ENCODE measurements at places on chromosomes 4 and X.

GRCh38 chrX:63525491-63525890 lies 174.4 kb upstream of the SPIN4 start:
- no peak for DNase-seq

DNA sequence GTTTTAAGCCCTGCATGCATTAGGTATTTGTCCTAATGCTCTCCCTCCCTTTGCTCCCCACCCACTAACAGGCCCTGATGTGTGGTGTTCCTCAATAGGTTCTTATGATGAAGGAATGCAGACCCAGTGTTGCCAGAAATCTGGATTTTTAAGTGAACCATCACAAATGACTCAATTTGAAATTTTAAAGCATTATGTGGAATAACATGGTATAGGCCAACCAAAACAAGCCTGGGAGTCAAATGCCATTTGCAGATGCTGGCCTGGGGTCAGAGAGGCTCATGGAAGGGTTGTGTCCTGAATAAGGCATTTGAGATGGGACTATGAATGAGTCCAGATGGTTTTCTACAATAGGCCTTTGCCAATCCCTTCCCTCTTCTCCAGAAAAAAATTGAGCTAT lies 179.6 kb downstream of the SHROOM3 start:
- no peak for DNase-seq

GRCh38 chr4:177196615-177197014 lies 113.1 kb upstream of the NEIL3 start:
- no peak for DNase-seq

DNA sequence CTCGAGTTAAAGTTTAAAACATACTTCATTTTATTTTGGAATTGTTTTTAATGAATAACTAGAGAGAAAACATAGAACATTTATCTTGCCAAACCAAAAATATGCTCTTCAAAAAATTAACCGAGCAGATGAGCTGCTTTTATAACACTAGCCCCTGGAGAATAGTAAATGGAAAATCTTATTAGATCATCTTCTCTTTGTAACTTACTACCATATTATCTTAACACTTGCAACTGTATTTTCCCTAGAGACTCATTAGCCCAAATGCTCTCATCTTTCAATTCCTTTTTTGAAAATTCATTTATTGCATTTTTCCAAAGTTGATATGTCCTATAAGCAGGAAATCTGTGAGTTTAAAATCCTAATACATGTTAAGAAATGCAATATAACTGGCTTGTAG lies 143.3 kb downstream of the CAMK2D start:
- no peak for DNase-seq

DNA sequence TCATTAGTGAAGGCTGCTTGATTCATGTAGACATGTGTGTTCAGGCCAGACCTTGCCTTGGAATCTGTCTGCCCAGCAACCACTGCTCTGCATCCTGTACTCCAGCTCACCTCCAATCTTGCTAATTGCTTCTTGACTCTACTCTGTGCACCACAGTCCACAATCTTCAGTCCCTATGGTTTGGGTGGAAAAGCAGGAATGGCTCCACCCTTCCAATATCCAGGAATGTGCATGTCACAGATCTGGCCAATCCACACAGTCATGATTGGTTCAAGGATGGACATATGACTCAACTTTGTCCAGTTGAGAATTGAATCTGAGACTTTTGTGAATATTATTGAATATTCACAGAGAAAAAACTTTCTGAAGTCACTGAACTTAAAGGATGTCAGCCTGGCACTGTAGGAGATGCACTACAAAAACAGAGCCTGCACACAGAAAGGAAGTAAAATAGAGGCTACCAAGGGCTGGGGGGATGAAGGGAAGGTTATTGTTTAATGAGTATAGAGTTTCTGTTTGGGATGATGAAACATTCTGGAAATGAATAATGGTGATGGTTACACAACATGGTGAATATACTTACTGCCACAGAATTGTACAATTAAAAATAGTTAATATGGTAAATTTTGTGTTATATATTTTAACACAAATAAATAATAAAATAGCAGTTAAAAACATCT lies 161.3 kb upstream of the USP38 start:
- no peak for DNase-seq

DNA sequence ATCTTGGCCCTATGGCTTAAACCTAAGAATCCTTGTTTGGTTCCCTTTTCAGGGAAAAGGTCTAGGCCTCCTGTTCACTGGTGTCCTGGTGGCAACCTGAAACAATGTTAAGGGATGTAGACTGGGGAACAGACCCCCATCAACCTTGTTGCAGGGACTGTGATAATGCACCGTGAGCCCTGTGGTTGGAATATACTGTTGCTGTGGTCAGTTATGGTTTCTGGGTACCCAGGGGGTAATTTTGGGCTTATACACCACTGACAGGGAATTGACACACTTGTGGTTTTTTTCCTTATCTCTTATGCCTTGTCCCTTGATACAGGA lies 64.0 kb upstream of the WDR1 start:
- DNase-seq: no peak

GRCh38 chrX:57929373-57929772 lies 19.1 kb upstream of the ZXDA start:
- DNase-seq: no peak

DNA sequence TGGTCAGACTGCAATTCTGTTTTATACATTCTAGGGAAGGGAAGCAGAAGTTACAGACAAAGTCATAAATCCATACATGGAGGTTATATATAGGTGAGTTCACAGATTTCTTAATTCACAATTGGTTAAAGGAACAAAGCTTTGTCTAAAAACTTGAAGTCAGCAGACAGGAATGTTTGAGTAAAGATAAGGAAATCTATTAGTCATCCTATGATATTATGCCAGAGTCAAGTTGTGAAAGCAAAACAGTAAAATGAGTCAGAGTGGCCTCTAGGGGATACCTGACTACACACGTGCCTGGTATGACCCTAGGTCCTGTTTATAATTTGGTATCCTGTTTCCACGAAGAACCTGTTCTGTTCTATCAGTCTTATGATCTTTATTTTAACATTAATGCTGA lies 31.5 kb downstream of the ACTRT1 start:
- DNase-seq: no peak

GRCh38 chr4:176769514-176769913 lies 23.2 kb downstream of the VEGFC start:
- no peak for DNase-seq

DNA sequence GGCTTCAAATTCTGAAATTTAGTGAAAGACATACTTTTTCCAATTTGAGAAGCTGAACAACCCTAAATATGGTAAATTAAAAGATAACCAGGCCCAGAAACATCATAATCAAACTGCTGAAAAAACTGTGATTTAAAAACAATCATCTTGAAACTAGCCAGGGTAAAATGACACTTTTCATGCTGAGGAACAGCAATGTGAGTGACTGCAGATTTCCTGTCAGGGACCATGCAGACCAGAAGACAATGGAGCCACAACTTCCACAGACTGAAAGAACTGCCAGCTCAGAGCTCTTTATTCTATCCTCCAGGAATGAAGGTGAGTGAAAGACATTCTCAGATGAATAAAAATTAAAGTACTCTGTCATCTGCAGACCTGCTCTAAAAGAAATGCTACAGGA lies 73.3 kb downstream of the NAT8L start:
- no peak for DNase-seq

DNA sequence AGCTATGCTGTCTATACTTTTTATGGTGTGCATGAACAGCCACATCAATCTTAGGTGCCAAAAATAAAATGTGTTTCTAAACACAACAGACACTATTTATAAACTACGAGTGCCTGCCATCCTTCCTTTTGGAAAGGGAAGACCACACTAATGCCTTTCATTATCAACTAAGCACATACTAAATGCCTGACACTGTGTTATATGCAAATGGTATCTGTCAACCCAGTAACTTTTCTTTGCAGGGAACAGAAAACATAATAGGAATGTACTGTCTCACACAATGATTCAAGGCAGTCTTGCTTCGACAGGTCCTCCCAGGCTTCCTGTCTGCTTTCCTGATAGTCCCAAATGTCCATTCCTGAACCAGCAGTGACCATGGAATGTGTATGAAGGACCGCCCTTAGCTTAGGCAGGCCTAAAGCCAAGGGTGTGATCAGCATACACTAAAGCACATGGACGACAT lies 43.8 kb downstream of the ADGRA3 start:
- DNase-seq: no peak

DNA sequence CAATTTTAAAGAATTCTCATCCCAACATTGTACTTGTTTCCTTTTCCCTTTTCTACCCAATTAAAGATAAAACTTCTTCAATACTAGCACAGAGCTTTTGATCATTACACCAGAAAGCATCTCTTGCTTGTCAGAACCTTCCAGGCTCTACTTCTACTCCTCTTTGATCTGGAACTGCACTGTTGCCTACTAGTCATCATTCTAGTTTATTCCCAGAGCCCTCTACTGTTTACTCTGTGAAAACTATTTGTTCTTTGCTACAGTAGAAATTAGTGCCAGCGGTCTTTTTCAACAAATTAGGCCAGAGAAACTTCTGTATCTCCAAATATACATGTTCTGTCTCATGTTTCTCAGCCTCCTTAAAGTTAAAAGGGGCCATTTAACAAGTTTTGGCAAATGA lies 46.8 kb upstream of the TMPRSS11F start:
- DNase-seq: no peak

DNA sequence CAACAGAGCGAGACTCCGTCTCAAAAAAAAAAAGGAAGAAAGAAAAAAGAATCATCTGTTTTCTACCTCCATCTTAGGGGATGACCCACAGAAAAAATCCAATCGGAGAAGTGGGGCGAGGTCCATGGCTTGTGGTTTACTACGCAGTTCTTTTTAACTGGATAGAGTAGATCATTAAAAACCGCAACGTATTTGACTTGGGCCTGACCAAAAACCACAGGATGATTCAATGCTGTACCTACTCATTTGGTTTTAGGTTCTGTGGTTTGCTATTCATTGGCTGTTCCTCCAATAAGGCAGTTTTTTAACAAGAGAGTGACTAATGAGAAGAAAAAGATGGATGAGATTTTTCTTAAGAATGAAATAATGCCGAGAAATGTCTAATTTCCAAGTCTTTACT lies 83.7 kb downstream of the FREM3 start:
- peak; percentile 34 for DNase-seq

GRCh38 chrX:108165383-108166111 lies 74.0 kb downstream of the ATG4A start:
- no peak for DNase-seq

- DNase-seq: no peak
These were observed 96.3 kb downstream of the SMIM20 start for GRCh38 chr4:26010304-26010703.

DNA sequence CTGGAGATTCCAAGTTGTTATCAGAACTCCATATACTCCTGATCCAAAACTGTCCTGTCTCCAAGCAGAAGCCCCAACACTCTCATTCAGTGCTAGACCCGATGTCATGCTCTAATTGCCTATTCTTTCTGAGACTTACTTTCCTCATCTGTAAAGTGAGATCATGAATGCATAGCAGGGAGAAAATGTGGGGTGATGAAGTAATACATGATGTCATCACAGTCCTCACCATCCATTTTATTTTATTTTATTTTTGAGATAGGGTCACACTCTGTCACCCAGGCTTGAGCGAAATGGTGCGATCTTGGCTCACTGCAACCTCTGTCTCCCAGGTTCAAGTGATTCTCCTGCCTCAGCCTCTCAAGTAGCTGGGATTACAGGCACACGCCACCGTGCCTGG lies 1554.0 kb upstream of the ADGRL3 start:
- DNase-seq: no peak

DNA sequence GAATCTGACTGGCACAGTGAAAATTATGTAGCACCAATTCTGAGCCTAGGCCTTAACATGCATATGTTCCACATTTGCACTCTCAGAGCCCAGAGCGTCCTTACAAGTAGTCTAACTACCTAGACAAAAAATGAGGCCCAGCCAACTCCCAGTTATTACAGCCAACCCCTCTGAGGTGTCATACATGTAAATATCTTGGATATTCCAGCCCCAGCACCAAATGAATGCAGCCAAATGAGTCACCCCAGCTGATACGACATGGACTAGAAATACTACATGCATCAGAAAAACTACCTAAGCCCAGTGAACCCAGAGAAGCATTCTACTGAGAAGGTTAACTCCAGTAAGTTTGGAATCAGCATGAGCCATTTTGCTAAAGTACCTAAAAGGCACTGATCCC lies 145.1 kb downstream of the STPG2 start:
- no peak for DNase-seq

GRCh38 chr4:118076958-118077766 lies 42.9 kb downstream of the NDST3 start:
- peak; percentile 20 for DNase-seq

GRCh38 chrX:105658136-105658535 lies 164.2 kb upstream of the NRK start:
- DNase-seq: no peak

- no peak for DNase-seq
These were observed 323.8 kb downstream of the DCTD start for GRCh38 chr4:182593402-182593801.

DNA sequence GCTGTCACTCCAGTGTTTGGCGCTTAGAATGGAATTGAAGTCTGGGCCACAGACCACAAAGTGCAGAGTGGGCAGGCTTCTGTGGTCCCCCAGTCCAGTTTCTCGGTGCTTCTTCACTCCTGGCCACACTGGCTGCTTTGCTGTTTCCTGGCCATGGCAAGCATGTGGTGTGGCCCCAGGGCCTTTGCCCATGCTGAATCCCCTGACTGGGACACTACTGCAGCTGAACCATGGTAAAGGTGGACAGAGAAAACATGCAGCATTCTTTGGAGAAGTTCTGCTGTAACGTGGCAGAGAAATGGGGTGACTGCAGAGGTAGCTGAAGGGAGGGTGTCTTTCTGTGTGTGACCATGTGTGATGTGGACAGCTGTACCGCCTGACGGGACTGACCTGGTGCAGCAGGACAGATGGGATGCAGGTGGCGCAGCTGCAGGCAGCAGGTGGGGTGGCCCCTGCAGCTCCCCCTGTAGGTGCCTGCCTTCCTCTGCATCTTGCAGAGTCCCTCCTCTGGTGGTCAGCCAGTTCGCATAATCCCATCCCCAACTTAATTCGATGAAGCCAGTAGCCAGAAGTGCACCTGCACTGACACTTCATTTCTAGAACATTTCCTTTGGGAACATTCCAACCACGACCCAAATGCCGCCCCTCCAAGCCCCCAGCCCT lies 13.2 kb upstream of the S100P start:
- DNase-seq: no peak

DNA sequence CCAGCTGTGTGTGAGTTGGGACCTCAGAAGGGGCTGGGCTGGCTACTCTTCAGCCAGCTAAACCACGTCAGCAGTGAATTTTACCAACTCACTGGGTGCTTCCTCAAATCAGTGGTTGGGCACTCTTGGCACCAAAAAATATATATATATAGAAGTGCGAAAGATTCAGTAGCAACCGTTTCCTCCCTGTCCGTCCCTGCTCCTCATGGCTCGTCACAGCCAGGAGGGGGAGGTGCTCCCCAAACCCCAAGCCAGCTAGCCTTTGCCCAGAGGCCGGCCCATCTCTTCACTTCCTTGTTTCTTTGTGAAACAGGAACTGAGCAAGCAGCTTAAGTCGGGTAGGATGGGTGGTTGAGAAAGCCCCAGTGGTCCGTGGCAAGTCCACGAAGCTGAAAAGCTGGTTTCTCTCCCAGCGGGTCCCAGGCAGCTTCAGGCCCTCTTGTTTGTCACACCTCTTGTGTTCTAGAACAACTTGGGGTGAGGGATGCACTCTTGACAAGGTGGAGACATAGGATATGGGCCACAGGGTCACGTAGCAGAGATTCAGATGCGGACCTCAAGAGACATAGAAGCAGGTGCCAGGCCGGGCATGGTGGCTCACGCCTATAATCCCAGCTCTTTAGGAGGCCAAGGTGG lies 6.8 kb upstream of the SASH3 start:
- DNase-seq: peak; percentile 64

Measured in GM10248 (cell line).